ENCODE measurements at places on chromosomes 4 and X.

- no peak overlapping the region for H3K4me3 ChIP-seq
- peaks cover 4% of the 10 kb centered on the region for H3K27me3 ChIP-seq
- H3K27ac ChIP-seq, result no peak overlapping the region
- peaks cover 12% of the 10 kb centered on the region for H3K36me3 ChIP-seq
- H3K4me1 ChIP-seq, result peaks cover 4% of the 10 kb centered on the region
Observed at GRCh38 chr4:56282004-56282403, 105.3 kb downstream of the AASDH start.

- no peak for DNase-seq
- H3K27me3 ChIP-seq, result peaks cover 4% of the 10 kb centered on the region
- H3K4me1 ChIP-seq, result peaks cover 8% of the 10 kb centered on the region
- no peak overlapping the region for H3K4me3 ChIP-seq
- H3K27ac ChIP-seq, result no peak overlapping the region
Observed at GRCh38 chr4:189022440-189023035, 883.3 kb downstream of the TRIML1 start.

- no peak overlapping the region for H3K27ac ChIP-seq
- H3K4me1 ChIP-seq, result peaks cover 13% of the 10 kb centered on the region
- no peaks in the 10 kb centered on the region for H3K36me3 ChIP-seq
Observed at GRCh38 chrX:136273986-136274385, 22.8 kb upstream of the MAP7D3 start.

DNA sequence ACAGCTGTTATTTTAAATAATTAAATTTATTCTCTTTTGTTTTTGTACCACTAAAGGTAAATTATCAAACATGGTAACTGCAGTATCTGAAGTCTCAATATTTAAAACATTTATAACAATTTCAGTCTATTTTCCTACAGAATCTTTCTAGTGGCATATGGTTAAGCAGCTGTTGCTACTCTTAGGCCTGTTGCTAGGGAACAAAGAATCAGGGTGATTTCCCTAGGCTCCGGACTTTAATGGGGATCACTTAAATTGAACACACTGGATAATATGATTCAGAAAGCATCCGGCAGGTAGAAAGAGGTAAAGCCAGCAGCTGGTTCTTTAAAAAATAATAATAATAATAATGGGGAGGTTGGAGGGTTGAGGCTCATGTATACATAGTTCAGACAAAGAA, 17.6 kb downstream of the FBXO8 start:
- DNase-seq, result no peak
- H3K4me3 ChIP-seq, result no peak overlapping the region
- H3K27ac ChIP-seq, result no peak overlapping the region
- no peaks in the 10 kb centered on the region for H3K36me3 ChIP-seq

GRCh38 chr4:83563998-83564397, 28.1 kb downstream of the GPAT3 start:
- no peak overlapping the region for H3K27ac ChIP-seq
- H3K36me3 ChIP-seq, result no peaks in the 10 kb centered on the region
- no peaks in the 10 kb centered on the region for H3K27me3 ChIP-seq

DNA sequence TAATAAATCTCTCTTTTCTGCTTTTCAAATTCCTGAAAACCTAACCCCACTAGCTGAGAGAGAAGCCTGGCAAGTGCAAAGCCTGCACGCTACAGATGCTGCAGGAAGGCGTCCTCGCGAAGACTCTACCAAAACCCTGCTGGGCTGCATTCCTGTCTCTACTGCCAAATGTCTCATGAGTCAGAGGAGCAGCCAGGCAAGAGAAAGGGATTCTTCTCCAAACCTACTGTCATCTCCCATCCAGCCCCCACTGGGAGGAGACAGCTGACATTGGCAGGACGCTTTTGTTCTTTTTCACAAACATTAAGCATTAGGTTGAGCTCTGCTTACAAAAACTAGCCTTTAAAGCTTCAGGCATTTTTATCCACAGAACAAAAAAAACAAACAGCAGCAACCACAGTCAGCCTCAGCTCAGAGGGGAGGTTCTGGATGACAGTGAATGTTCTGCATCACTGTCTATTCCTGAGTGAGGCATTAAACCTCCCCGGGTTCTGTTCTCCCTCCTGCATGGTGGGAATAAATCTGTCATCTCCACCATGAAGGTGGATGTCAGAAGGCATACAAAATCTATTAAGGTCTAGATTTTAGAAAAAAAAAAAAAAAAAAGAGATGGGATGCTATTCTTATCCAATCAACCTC, 18.0 kb downstream of the CRMP1 start:
- peaks cover 11% of the 10 kb centered on the region for H3K36me3 ChIP-seq
- H3K27ac ChIP-seq, result no peak overlapping the region
- DNase-seq, result no peak

DNA sequence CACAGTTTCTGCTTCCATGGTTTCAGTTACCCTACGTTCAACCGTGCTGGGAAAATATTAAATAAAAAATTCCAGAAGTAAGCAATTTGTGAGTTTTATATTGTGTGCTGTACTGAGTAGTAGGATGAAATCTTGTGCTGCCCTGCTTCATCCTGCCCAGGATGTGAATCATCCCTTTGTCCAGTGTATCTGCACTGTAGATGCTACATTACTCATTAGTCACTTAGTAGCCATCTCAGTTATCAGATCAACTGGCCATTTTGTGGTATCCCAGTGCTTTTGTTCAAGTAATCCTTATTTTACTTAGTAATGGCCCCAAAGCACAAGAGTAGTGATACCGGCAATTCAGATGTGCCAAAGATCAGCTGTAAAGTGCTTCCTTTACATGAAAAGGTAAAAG, 97.9 kb downstream of the COX18 start:
- H3K27me3 ChIP-seq, result no peaks in the 10 kb centered on the region
- H3K36me3 ChIP-seq, result no peaks in the 10 kb centered on the region
- no peak overlapping the region for H3K4me3 ChIP-seq
- H3K27ac ChIP-seq, result no peak overlapping the region

DNA sequence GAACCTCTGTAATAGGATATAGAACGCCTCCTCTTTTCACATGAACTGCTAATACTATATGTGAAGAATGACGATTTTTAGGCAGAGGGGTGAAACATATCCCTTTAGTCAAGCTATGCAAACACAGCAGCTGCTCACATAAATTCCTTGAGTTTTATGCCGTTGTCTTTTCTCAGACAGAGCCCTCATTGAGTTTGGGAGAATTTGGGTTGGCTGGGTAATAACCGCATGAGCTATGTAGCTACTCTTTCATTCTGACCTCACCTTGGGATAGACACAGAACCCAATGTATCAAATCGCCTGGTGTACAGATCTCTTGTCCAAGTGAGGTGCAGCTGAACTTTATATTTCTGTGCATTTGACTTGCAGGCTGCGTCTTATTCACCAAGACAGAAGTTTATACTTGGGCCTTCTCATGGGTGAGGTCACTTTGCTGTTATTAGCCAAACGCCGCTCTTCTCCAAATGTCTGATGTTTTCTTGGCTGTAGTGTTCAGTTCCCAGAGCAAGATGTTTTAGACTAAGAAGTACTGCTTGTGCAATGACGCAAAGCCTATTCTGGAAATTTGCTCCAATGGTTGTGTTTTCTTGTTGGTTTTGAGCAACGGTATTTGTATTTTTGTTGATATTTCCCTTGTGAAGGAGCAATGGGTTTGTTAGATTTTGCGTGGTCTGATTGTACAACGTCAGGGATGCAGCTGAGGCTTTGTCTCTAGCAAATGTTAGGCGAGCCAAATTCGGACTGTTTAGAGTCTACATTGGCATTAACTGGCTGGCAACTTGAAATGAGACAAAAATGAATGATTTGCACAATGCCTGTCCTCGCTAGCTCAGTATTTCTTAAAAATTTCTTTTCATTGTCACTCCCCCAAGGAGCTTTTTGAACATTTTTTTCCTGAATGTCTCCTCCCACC, 11.2 kb upstream of the SPARCL1 start:
- no peaks in the 10 kb centered on the region for H3K4me1 ChIP-seq
- no peaks in the 10 kb centered on the region for H3K36me3 ChIP-seq

GRCh38 chrX:133689997-133690599, 274.8 kb upstream of the GPC4 start:
- H3K4me1 ChIP-seq, result no peaks in the 10 kb centered on the region
- H3K27ac ChIP-seq, result no peak overlapping the region
- H3K36me3 ChIP-seq, result no peaks in the 10 kb centered on the region
- H3K27me3 ChIP-seq, result peaks cover 2% of the 10 kb centered on the region
- DNase-seq, result no peak

GRCh38 chr4:185809533-185810071, 2.4 kb downstream of the SORBS2 start:
- peaks cover 10% of the 10 kb centered on the region for H3K4me1 ChIP-seq
- no peaks in the 10 kb centered on the region for H3K27me3 ChIP-seq
- no peak for DNase-seq
- H3K36me3 ChIP-seq, result no peaks in the 10 kb centered on the region
- H3K4me3 ChIP-seq, result no peak overlapping the region
- H3K27ac ChIP-seq, result no peak overlapping the region

DNA sequence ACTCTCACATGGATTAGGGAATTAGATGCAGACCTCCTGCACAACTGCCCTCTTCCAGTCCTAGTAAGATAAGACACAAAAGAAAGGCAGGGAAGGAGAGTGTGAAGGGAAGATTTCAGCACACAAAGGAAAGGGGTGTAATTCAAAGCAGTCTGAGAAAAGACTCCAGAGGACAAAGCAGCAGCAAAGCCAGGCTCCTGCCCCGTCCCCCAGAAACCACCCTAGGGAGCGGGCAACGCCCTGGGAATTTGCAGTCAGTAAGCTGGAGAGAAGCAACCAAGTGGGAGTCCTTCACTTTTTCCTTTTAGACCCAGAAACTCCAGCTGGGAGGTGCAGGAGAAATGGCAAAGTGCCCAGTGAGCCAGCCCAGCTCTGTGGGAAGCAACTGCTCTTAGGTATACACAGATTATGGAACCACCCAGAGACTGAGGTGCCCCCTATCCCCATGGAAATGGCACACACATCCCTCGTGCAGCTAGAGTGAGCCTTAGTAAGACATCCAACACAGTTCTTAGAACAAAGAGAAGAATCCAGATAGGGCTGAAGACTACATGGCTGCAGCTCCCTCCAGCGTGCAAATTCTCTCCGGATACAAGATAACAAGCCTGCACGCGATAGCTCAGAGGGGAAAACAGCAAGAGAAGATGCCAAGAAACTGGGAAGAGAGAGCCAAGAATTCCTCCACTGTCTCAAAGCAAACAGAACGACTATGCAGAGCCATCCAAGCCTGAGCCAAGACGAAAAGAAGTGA, 26.5 kb upstream of the IRAK1 start:
- H3K27me3 ChIP-seq, result peaks cover 13% of the 10 kb centered on the region
- peak overlapping the region; percentile 42 for H3K4me3 ChIP-seq
- H3K27ac ChIP-seq, result no peak overlapping the region
- no peak for DNase-seq

DNA sequence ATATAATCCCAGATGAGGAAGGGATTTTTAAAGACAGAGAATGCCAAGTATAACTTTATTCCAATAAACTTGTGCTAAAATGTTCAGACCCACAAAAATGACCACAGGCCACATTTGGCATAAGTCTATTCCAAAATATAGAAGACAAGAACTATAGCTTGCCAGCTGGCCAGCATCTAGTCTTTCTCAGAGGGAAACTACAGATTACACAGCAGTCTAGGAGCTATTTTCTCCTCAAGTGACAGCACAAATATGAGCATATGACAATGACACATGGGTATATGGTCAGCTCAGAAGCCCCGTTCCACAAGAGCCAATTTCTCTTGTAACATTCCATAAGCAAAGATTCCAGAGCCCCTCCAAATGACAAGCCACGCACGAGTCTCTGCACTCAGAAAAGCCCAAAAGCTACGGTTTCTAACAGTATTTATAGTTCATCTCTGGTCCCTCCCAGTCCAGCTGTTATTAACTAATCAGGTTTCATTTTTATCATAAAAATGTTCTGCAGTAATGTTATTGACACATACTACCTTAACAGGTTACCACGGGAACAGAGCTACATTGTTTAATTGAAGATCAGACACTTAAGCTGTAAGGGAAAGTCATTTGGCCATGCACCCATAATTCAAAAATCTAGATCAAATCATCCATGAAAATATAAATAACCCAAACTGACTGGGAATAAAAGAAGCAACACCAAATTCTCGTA, 70.3 kb downstream of the RAB28 start:
- H3K27ac ChIP-seq, result no peak overlapping the region
- peaks cover 15% of the 10 kb centered on the region for H3K4me1 ChIP-seq
- no peak for DNase-seq
- no peaks in the 10 kb centered on the region for H3K27me3 ChIP-seq

DNA sequence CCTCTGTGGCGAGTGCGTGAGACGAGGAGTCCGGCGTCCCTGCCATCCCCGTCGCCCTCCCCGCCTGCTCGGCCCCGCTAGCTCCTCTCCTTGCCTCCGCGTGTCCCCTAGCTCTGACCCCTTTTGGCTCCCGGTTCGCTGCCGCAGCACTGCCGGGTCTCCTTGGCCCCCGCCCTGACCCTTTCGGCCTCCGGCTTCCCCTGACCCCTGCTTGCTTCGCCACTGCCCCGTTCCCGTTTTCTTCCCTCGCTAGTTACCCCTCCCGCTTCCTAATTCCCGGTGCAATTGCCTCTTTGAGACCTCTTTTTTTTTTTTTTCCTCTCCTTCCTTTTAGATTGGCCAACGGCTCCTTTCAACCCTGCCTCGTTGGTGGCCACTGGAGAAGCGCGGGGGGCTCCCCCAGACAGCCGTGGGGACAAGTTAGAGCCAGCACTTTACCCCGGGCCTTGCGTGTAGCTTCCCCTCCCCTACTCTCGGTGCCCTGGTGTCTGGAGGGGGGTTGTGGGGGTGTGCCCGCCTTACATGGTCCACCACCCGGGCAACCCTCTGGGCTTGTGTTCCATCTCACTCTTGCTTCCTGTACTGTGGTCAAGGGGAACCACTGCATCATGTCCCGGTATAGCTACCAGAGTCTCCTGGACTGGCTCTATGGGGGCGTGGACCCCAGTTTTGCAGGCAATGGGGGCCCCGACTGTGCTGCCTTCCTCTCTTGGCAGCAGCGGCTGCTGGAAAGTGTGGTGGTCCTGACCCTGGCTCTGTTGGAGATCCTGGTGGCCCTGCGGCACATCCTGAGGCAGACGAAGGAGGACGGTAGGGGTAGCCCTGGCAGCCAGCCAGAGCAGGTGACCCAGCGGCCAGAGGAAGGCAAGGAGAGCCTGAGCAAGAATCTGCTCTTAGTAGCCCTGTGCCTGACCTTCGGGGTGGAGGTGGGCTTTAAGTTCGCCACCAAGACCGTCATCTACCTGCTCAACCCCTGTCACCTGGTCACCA, 548 bp downstream of the TMEM164 start:
- peak; percentile 3 for DNase-seq
- no peak overlapping the region for H3K27ac ChIP-seq
- peaks cover 18% of the 10 kb centered on the region for H3K4me1 ChIP-seq

Data from endothelial cell (in vitro differentiated cells).